ENCODE measurements at places on chromosomes 5 and 9.
A peak's percentile ranks its signal among the peaks of the same experiment; 100 is the strongest.

DNA sequence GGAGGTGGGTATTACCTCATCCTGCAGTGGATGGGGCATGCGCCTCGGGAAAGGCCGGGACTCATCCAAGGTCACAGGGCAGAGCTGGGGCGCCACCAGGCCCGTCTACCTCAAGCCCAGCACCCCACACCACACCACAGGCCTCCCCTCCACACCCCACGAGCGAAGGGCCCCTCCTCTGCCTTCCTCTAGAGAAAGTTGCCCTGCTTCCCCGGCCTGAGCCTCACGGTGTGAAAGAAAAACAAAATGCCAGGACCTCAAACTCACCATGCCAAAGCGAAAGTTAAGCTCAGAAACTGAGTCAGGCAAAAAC, 161.1 kb downstream of the COL23A1 start:
- no peak for DNase-seq

DNA sequence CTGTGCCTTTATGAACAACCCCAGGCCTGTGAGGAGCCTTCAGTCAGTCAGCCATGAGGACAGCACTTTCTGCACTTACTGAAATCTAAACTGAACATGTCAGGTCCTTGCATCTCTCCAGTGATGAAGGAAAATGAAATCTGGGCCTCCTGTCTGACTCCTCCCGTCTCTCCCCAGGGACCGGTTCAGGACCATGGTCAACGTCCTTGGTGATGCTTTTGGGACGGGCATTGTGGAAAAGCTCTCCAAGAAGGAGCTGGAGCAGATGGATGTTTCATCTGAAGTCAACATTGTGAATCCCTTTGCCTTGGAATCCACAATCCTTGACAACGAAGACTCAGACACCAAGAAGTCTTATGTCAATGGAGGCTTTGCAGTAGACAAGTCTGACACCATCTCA, 77.0 kb upstream of the PLPP6 start:
- DNase-seq: no peak

- no peak for DNase-seq
These were observed 40.6 kb downstream of the ARHGAP26 start for GRCh38 chr5:142810743-142811290.

GRCh38 chr5:122683631-122684030, 91.2 kb upstream of the SNX2 start:
- DNase-seq: no peak

GRCh38 chr5:123433596-123433995, 10.4 kb upstream of the CEP120 start:
- no peak for DNase-seq

- DNase-seq: no peak
These were observed 5.9 kb downstream of the MED22 start for GRCh38 chr9:133342069-133342406.

- no peak for DNase-seq
These were observed 339.2 kb downstream of the PIK3R1 start for GRCh38 chr5:68554571-68555279.

- DNase-seq: no peak
These were observed 183.5 kb downstream of the GAS1 start for GRCh38 chr9:86763791-86764190.

- no peak for DNase-seq
These were observed 78.3 kb downstream of the MAMDC2 start for GRCh38 chr9:70121818-70122436.

- no peak for DNase-seq
These were observed 203.7 kb upstream of the SLC24A2 start for GRCh38 chr9:19992556-19992955.

DNA sequence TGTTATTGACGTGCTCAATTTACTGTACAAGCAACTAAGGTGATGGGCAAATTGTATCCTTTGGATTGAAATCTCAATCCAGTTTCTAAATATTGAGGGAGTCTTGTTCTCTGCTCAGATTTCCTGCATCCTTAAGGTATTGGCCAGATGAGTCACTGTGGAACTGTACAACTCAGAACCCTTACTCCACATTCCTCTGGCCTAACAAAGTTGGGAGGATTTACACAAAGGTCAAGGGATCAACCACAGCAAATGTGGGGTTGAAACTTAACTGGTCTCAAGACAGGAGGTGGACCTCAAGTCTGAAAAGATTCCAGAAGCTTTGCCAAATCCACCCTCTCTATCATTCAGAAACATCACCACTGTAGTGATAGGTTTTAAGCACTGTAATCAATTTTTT, 81.5 kb upstream of the AGXT2 start:
- DNase-seq: no peak

GRCh38 chr9:121510766-121511550, 11.3 kb upstream of the GGTA1 start:
- no peak for DNase-seq

GRCh38 chr5:6918255-6918654, 205.0 kb downstream of the TENT4A start:
- DNase-seq: no peak

- no peak for DNase-seq
These were observed 486.7 kb downstream of the RAB3C start for GRCh38 chr5:59069438-59070079.

- no peak for DNase-seq
These were observed 129.5 kb upstream of the MRPS30 start for GRCh38 chr5:44679214-44679613.

DNA sequence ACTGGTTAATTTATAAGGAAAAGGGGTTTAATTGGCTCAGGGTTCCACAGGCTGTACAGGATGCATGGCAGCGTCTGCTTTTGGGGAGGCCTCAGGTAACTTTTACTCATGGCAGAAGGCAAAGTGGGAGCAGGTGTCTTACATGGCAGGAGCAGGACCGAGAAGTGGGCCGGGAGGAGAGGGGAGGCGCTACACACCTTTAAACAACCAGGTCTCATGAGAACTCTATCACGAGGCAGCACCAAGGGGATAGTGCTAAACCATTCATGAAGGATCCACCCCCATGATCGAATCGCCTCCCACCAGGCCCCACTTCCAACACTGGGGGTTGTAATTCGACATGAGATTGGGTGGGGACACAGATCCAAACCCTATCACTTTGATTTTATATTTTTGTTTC, 21.7 kb downstream of the TMEM171 start:
- DNase-seq: no peak

- no peak for DNase-seq
These were observed 71.1 kb upstream of the LRRTM2 start for GRCh38 chr5:138946241-138946623.

DNA sequence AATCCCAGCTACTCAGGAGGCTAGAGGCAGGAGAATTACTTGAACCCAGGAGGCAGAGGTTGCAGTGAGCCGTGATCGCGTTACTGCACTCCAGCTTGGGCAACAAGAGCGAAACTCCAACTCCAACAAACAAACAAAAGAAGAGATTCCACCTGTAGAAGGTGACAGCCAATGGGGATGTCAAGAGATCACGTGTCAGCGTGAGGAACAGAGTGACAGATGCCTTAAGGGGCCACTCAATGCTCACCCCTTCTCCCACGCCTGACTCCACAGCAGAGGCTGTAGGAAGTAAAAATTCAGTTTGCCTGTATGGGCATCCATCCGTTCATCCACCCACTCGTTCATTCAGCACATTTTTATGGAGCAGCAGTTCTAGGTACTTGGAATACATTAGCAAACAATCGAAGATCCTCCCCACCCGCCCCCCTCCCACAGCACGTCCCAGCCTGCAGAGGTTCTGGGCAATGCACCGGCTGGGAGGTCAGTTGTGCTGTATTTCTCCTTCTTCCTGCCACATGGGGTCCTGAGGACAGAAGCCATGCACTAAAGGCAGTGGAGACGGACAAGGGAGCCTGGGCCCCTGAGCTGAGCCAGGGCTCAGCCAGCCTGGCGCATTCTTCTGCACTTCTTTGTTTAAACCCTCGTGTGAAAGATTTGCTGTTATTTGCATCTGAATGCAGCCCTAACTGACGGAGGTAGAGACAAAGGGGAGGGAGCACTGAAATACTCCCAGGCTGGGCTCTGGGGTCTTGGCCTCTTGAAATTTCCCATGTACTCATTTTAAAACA, 11.3 kb upstream of the RNF130 start:
- no peak for DNase-seq

GRCh38 chr5:181159286-181160151, 12.1 kb downstream of the OR2V2 start:
- DNase-seq: peak; percentile 80

DNA sequence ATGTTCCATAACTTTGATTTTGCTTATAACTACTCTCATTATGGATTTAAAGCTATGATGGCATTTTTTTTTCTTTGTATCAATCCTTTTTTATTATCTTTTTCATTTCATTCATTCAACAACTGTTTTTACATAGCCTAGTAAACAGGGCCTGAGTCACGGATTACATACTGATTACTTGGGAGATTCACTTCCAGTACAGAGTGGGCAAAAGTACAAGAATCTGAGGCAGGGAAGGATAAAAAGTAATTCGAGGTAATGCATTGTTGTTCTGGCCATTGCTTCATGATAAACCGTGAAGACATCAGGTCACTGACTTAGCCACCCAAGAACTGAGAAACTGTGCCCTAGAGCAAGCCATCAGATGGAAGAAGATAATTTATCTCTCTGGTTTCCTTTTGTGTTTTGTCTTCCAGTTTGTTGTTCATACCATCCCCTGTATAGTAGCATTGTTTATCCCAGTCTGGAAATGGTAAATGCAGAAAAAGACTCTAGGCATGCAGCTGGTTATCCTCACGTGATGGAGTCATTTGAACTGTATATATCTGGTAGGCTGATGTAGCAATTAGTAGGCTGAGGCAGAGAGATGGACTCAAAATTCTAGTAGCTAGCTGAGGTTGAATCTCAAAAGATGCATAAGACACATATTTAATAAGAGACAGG, 145.6 kb downstream of the CNTLN start:
- DNase-seq: no peak

DNA sequence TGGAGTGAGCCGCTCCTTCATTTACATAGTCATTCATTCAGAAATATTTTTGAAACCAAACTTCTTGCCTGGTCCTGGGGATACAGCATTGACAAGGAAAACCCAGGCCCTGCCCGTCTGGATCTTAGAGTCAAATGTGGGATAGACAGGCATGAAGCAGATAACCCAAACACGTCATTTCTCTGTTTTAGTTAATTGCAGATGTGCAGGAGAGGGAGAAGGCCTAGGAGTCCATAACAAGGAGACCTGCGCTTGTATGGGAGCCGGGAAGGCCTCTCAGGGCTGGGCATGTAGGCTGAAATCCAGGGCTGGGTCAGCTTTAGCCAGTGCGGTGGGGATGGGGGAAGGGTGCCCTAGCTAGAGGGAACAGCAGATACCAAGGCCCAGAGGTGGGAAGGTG, 43.3 kb downstream of the PRRX2 start:
- DNase-seq: no peak

- DNase-seq: no peak
These were observed 382.0 kb downstream of the CDH12 start for GRCh38 chr5:22471154-22471553.

- DNase-seq: no peak
These were observed 410.4 kb downstream of the MED10 start for GRCh38 chr5:5967944-5968343.

- DNase-seq: no peak
These were observed 311.2 kb downstream of the TRIM32 start for GRCh38 chr9:116998305-116998704.

GRCh38 chr5:124398460-124398859, 348.0 kb downstream of the ZNF608 start:
- DNase-seq: no peak

- DNase-seq: peak; percentile 23
These were observed 557 bp upstream of the PHF2 start for GRCh38 chr9:93575796-93576257.

DNA sequence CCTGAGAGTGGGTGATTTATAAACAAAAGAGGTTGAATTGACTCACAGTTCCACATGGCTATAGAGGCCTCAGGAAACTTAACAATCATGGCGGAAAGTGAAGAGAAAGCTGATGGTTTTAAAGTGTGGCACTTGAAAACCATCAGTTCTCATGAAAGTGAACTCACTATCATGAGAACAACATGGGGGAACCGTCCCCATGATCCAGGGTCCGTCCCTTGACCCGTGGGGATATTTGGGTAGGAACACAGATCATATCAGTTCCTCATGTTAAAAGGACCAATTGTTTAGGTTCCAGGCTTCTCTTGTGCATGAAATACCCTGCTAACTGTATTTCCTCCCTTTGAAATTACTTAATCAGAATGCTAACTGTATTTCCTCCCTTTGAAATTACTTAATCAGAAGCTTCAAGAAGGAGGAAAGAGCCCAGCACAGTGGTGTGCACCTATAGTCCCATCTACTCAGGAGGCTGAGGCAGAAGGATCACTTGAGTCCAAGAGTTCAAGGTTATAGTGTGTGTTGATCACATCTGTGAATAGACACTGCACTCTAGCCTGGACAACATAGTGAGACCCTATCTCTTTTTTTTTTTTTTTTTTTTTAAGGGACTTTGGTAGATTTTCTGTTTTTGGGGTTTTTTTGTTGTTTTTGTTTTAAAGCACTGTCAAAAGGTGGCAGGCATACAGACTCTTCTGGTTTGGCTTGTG, 24.8 kb downstream of the TTC1 start:
- no peak for DNase-seq

DNA sequence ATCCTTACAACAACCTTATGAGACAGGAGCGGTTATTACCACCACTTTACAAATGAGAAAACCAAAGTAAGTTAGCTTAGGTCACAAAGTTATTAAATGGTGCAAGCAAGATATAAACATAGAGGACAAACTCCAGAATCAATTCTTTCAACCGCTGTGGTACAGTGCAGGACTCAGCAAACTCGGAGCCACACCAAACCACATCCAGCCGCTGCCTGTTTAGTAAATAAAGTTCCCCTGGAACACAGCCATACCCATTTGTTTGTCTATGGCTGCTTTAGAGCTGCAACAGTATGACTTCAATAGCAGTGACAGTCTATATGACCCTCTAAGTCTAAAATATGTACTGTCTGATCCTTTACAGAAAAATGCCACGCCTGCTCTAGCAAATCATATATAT, 1567.2 kb upstream of the WWC1 start:
- DNase-seq: no peak
